NCI-H82 (cell line): ENCODE measurements at places on chromosomes 5 and 9.

GRCh38 chr5:179858241-179858585, 404 bp downstream of the MRNIP start:
- peak; percentile 50 for DNase-seq

GRCh38 chr5:113663879-113664541, 150.5 kb downstream of the YTHDC2 start:
- peak; percentile 60 for DNase-seq

GRCh38 chr9:112530751-112531205, 44.2 kb downstream of the KIAA1958 start:
- DNase-seq, result no peak

DNA sequence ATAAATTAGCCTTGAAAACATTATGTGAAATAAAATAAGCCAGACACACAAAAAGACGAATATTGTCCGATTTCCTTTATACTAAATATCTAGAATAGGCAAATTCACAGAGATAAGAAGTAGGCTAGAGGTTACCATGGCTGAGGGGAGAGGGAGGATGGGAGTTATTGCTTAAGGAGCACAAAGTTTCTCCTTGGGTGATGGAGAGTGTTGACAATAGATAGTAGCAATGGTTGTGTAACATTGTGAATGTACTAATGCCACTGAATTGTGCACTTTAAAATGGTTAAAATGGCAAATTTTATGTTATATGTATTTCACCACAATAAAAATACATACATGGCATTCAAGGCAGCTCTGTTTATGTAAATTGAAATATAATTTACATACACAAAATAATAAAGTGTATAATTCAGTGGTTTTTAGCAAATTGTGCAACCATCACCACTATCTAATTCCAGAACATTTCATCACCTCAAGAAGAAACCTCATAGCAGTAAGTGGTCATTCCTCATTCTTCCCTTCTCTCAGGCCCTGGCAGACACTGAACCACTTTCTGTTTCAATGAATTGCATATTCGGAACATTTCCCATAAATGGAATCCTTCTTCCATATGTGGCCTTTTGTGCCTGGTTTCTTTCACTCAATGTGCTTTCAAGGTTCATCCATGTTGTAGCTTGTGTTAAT, 59.2 kb downstream of the NDST1 start:
- DNase-seq, result no peak

DNA sequence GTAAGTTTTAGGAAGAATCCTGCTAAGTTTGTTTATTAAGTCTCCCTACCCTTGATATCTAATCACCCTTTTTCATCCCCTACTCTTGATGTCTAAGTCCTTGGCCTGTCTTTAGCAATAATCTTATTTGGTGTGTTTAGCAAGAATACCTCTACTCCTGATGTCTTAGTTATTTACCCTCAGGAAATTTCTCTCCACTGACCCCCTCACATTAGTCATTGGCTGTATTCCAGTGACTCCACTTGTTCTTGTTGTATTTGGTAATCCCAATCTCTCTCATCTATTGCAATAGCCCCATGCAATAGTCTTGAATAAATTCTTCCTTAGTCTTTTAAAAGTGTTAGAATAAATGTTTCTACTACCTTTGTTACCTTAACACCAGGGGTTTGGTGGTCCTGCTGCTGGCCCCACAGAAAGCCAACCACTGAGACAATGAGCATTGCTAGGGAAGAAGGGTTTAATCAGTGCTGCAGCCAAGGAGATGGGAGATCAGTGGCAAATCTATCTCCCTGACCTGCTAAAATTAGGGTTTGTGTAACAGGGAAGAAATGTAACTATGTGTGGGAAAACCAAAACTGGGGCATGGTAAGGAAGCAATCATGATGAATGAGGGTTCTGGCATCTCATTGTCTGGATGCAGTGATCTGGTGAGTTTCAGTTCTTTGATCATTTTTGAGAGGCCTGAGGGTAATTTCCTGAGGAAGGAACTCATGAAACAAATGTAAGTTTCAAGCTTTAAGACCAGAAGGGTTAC, 236.4 kb upstream of the DAB2 start:
- DNase-seq, result no peak

DNA sequence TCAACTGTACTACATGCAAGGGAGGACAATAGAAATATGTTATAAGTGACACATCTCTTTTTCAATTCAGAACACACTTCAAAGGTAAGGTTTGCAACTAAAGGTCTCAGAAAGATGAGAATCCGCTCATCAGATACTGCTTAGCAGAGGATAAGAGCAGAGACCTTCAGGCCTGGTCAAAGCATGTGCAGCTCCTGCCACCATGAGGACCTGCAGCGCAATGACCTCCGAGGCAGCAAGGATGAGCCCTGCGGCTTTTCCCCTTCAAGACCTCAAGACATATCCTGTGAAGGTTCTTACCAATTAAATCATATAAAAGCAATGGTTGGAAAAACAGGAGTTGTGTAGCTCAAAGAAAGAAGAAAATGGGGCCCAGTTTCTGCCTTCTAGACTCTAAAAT, 135.8 kb downstream of the TRIM36 start:
- peak; percentile 30 for DNase-seq

- no peak for DNase-seq
Observed at GRCh38 chr9:99076483-99077171, 28.3 kb upstream of the TGFBR1 start.

- no peak for DNase-seq
Observed at GRCh38 chr5:30121043-30121442, 1072.4 kb upstream of the CDH6 start.

GRCh38 chr9:112447283-112447761, 39.3 kb upstream of the KIAA1958 start:
- no peak for DNase-seq

DNA sequence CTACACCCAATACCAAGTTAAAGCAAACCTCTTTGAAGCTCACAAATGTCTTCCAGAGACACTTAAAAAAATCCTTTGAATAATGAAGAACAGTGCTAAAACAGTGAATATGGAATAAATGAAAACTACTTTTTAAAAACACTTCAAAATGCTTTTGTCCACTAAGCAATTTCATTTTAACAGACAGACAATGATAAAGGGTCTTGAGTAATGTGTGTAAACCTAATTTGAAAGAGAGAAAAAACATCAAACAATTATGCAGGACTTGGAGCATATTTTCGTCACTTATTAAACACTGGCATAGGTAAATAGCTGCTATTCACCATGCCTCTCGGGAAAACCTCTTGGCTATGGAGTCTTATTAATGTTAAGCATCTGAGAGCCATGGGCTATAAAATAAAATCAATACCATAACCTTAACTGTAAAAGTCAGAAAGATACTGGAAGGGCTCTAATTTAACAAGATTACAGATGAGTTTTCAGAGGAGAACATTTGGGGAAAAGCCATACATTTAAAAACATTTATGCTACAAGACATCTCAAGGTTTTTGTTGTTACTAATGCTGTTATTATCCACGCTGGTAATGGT, 177.8 kb downstream of the NFIB start:
- no peak for DNase-seq

DNA sequence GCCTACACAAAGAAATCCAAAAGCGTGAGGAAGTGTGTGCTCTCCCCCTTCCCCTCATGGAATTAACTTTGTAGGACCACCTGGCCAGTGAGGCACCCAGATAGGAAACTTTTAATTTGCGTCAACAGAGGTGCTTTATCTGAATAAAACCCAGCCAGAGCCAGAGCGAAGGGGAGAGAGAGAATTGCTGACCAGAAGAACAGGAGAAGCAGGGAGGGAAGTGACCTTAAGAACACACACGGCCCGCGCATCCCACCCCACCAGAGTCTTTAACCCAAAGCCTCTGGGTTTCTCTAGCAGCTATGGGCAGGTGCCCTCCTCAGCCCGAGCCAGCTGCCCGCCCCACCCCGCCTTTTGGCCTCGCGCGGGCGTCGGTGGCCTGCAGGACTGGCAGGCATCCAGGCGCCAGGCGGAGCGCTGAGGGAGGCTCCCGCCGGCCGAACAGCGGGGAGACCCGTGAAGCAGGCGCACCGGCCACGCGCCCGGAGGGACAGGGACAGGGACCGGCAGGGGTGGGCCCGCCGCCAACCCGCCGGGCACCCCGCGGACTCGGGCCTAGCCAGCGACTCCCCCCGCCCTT, 580 bp downstream of the ERAP1 start:
- DNase-seq, result peak; percentile 56
